ENCODE measurements at places on chromosomes 6 and 20. TPM values are rescaled to one million over a fixed set of nuclear protein-coding genes. Genes with fewer than 3 reads are reported as not detected.
A peak's percentile ranks its signal among the peaks of the same experiment; 100 is the strongest.

The PAX1 gene
- not detected for total RNA-seq

DNA sequence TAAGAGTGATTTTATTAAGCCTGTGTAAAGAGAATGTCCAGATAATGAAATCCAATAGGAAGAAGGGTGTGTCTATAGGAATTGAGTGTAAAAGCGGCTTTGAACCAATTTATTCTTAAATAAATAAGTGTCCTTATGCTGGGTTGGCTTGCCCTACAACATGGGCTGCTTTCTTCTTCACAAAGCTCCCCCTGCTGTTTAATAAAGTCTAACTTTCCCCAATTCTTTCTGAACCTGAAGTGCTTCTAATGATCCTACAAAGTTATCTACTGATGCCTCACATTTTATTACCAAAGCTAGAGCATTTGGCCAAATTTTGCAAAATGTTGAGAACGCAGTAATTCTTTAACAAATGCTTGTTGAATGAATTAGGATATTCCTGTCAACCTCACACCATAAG, 36.3 kb upstream of the SIRT5 start:
- H3K4me3 ChIP-seq, result no peak overlapping the region
- no peak for DNase-seq
- no peaks in the 10 kb centered on the region for H3K36me3 ChIP-seq
- no peak overlapping the region for H3K27ac ChIP-seq
- peaks cover 7% of the 10 kb centered on the region for H3K4me1 ChIP-seq

DNA sequence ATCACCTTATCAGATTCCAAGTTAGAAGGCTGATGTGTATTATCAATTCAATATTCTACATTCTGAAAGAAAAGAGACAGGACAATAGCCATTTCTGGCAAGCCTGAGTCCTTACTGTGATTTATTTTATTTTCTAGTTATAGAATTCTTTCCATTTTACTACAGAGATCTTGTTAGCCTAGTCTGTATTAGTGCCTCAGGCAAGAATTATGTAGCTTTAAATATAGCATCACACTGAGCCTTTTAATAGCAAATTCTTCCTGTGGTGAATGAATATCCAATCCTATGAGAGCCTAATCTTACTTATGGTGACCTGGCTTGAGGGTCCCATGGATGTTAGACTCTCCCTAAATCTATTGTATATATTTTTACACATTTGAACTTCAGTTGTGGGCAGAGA, 732.8 kb upstream of the CITED2 start:
- no peak for DNase-seq
- H3K4me3 ChIP-seq, result no peak overlapping the region
- H3K27me3 ChIP-seq, result no peaks in the 10 kb centered on the region
- no peaks in the 10 kb centered on the region for H3K36me3 ChIP-seq

GRCh38 chr6:56222499-56222898, 24.9 kb downstream of the COL21A1 start:
- no peaks in the 10 kb centered on the region for H3K36me3 ChIP-seq
- no peak overlapping the region for H3K4me3 ChIP-seq
- H3K4me1 ChIP-seq, result no peaks in the 10 kb centered on the region

DNA sequence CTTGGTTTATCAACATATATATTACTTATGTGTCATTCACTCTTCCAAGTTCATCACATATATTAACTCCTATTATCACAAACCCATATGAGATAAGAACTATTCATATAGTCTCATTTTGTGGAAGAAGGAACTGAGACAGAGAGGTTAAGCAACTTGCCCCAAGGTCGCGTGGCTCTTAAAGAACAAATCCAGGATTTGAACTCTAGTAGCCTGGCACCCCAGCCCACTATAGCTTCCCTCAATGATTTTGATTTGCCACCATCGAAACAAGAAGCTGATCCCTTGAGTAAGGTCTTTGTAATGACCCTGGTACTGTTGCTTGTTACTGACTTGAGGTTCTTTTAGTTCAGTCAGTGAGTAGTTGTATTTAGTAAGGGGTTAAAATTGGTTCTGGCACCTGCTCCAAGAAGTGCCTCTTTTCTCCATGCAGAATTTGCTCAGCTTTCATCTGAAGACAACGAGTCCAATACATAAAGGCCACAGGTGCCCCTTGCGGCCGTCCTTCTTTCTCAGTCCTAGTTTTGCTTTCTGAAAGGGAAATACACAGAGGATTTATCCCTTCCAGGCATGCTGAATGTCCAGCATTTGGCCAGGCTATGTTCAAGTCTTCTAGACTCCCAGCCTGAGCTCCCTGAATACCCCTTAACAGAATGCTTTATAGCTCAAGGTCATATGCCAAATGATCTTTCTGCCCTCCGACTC, 253.0 kb downstream of the TBC1D7 start:
- H3K27ac ChIP-seq, result no peak overlapping the region
- no peaks in the 10 kb centered on the region for H3K4me1 ChIP-seq
- no peaks in the 10 kb centered on the region for H3K27me3 ChIP-seq
- H3K36me3 ChIP-seq, result no peaks in the 10 kb centered on the region
- no peak for DNase-seq

The DEK gene
- total RNA-seq, result 92.6 TPM

DNA sequence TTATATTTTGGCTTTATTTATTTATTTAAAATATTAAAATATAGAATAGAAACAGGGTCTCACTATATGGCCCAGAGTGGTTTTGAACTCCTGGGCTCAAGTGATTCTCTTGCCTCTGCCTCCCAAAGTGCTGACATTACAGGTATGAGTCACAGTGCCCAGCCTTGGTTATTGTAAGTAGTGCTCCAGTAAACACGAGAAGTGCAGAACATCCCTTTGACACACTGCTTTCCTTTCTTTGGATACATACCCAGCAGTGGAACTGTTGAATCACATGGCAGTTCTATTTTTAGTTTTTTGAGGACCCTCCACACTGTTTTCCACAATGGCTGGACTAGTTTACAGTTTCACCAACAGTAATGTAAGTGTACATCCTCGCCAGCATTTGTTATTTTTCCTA, 203.9 kb downstream of the PHF3 start:
- no peak for DNase-seq
- no peak overlapping the region for H3K4me3 ChIP-seq
- no peaks in the 10 kb centered on the region for H3K4me1 ChIP-seq
- H3K27ac ChIP-seq, result no peak overlapping the region
- no peaks in the 10 kb centered on the region for H3K36me3 ChIP-seq
- no peaks in the 10 kb centered on the region for H3K27me3 ChIP-seq

The MICB gene
- total RNA-seq, result 4.9 TPM

The FHL5 gene
- 0.33 TPM for total RNA-seq

The SLC22A23 gene
- total RNA-seq, result 29.4 TPM

The CAP2 gene
- 1.2 TPM for total RNA-seq

The SLC22A7 gene
- 495 TPM for total RNA-seq

DNA sequence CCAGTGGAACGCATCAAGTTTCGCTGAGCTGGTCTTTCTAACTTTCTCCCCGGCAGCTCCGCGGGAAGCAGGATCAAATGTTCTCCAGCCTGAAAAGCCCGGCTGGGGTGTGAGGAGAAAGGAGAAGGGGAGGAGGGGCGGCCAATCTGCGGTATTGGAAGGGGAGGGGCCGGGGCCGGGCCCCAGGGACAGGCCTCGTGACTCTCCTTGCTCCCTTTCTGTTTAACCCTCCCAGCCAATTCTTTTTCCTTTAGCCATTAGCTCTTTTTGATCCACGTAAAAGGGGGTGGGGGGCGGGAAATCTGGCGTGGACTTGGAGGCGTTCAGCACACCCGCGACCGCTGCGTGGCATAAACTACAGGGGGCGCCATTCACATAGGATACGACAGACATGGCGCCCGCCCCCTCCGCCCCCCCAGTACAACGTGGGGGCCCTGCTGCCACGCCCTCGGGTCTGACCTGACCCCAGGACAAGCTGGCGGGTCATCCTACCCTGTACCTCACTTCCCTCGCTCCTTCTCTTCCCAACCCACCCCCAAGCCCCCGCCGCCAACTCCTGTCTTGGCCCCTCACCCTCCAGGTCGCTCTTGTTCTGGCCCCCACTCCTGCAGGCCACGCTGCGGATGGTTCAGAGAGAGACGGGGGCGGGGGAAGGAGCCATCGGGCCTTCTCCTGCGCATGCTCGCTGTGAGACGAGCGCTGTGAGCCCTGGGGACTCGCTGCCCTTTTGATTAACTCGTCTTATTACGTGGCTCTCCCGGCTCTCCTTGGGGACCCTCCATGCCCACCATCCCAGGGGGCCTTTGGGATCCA, 7.8 kb upstream of the MDGA1 start:
- no peaks in the 10 kb centered on the region for H3K36me3 ChIP-seq
- H3K4me1 ChIP-seq, result peaks cover 6% of the 10 kb centered on the region
- H3K27ac ChIP-seq, result peak overlapping the region; percentile 54
- peak; percentile 57 for DNase-seq

DNA sequence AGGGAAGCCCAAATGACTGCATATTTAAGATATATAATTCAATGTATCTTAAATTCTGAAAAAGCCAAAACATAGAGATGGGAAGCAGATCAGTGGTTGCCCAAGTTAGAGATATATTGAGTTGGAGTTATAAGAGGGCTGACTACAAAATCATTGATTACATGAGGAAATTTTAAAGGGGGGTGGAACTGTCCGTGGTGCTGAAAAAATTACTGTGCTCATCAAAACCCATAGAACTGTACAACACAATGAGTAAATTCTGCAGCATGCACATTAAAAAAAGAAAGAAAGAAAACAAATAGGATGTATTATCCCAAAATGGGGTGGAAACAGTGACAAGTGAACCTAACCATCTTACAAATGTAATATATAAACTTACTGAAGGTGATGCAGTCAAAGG, 100.9 kb downstream of the FUT9 start:
- no peaks in the 10 kb centered on the region for H3K27me3 ChIP-seq
- H3K36me3 ChIP-seq, result no peaks in the 10 kb centered on the region
- no peaks in the 10 kb centered on the region for H3K4me1 ChIP-seq
- DNase-seq, result no peak
- H3K4me3 ChIP-seq, result no peak overlapping the region
- H3K27ac ChIP-seq, result no peak overlapping the region

The ADA gene
- total RNA-seq, result 7.7 TPM

DNA sequence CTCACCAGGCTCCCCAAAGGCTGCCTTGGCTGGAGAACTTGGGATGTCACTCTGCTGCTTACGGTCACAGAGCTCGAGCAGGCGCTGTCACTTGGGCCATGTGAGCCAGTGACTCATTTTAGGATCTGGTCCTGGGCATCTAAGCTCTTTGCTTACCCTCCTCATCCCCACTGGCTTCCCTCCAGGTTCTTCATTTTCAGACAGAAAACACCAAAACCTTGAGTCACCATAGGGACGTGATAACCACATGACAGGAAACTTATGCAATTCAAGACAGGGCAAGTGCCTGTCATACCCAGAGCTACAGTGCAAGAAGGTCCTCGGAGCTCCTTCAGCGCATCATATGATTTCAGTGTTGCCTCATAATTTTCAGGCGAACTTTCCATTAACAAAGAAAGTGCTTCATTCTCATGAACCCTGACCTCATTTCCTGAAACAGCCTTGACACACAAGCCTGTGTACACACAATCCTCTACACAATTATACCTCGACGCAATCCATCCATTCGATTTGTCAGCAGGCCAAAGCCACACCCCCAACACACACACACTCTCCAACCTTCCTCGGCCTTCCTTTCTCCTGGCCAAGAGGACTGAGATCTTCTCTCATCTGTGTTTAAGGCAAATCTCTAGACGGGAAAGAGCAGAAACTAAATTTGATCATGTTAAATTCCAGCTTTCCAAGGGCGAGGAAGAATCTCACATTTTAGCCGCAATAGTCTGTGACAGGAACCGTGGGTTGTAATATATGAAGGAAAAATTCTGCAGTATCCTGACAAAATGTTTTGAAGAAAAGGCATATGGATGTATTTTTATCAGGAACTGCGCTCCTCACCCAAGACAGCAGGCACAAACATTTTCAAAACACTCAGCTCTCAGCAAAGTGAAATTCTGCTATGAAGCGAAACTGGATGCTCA, 25.3 kb downstream of the TBC1D7 start:
- no peak for DNase-seq
- H3K4me3 ChIP-seq, result no peak overlapping the region
- no peaks in the 10 kb centered on the region for H3K4me1 ChIP-seq
- H3K27ac ChIP-seq, result peak overlapping the region; percentile 42
- H3K27me3 ChIP-seq, result no peaks in the 10 kb centered on the region
- H3K36me3 ChIP-seq, result peaks cover 28% of the 10 kb centered on the region

GRCh38 chr20:7775072-7775471, 165.2 kb downstream of the HAO1 start:
- H3K4me3 ChIP-seq, result no peak overlapping the region
- H3K27me3 ChIP-seq, result no peaks in the 10 kb centered on the region
- DNase-seq, result no peak
- no peaks in the 10 kb centered on the region for H3K4me1 ChIP-seq

DNA sequence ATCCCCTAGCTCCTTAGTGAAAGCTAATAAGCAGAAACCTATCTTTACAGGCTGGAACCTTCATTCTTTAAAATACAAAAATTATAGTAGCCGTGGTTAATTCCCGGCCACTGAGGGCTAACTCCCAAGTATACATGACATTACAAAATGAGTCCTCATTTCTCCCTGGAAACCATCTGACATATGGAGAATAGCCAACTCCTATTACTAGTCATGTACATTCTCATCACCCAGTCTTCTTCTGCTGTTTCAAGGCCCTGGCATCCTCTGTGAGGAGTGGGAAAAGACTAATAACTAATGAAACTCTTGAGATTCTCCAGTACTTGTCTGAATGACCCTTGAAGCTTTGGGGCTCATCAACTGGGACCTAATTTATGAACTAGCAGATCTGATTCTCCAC, 30.2 kb downstream of the CSNK2A1 start:
- peaks cover 22% of the 10 kb centered on the region for H3K4me1 ChIP-seq
- H3K27me3 ChIP-seq, result no peaks in the 10 kb centered on the region
- DNase-seq, result no peak
- no peak overlapping the region for H3K4me3 ChIP-seq
- H3K36me3 ChIP-seq, result no peaks in the 10 kb centered on the region
- no peak overlapping the region for H3K27ac ChIP-seq

The MEP1A gene
- total RNA-seq, result 1.8 TPM
